CD8-positive, alpha-beta memory T cell (primary cell): ENCODE measurements at places on chromosomes 4 and X. TPM values are rescaled to one million over a fixed set of nuclear protein-coding genes. Genes with fewer than 3 reads are reported as not detected.

The GATA1 gene
- not detected for total RNA-seq

DNA sequence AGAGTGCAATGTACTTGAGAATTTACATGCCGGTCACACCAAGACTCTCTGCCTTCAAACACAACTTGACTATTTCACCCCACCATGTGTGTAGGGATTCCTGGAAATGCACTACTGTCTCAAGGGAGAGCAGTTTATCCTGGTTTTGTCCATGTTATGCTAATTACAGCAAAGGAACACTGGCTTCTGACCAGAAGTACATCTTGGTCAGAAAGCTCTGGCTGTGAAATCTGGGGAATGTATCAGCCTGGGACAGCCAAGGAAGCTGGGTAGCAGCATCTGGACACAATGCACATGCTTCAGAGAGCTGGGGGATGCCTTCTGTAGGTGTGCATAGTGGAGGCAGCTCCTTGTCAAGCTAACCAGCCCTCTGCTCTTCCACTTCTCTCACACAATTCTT is 1432.6 kb upstream of the TENM3 start:
- H3K4me1 ChIP-seq: no peaks in the 10 kb centered on the region
- H3K4me3 ChIP-seq: no peak overlapping the region
- no peak overlapping the region for H3K27ac ChIP-seq
- no peaks in the 10 kb centered on the region for H3K36me3 ChIP-seq
- no peaks in the 10 kb centered on the region for H3K27me3 ChIP-seq
- no peak for DNase-seq

DNA sequence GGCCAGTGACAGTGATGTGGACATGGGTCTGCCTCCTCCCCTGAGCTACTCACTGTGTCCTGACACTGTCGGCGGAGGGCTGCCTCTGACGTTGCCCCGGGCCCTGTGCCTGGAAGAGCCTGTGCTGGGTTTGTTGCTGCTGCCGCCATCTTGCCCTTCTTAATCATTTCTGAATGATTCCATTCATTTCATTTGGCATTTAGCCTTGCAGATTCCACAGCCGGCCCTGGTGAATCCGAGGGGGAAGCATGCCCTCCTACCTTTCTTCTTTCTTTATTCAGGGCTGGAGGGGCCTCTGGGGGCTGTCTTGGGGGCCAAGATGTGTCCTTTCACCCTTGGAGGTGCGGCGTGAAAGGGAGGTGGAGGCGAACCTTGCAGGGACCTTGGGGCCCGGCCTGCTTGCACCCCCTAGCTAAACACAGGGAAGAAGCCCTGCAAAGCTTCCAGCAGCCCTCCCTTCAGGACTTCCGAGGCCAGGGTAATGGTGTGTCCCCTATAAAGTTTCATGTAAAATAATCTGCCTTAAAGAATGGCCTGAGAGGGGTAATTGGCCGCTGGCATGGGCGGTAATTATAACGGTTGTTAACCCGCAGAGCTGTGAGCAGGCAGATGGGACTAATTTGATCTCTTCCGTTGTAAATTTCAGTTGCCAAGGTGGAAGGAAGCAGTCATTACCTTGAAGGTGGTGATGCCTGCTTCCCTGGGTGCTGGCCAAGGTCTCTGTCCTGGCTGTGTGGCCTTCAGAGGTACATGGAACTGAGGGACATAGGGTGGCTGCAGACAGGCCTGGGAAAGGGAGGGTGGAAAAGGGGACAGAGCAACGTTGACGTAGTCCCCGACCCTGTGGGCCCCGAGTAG is 92.3 kb downstream of the PSAPL1 start:
- H3K27ac ChIP-seq: no peak overlapping the region
- DNase-seq: no peak
- no peak overlapping the region for H3K4me3 ChIP-seq
- H3K4me1 ChIP-seq: no peaks in the 10 kb centered on the region
- H3K27me3 ChIP-seq: no peaks in the 10 kb centered on the region

- no peaks in the 10 kb centered on the region for H3K27me3 ChIP-seq
- DNase-seq: peak; percentile 47
- H3K27ac ChIP-seq: peak overlapping the region; percentile 83
- peak overlapping the region; percentile 43 for H3K4me3 ChIP-seq
Measured at GRCh38 chr4:77852892-77853495, 9.6 kb upstream of the MRPL1 start.

DNA sequence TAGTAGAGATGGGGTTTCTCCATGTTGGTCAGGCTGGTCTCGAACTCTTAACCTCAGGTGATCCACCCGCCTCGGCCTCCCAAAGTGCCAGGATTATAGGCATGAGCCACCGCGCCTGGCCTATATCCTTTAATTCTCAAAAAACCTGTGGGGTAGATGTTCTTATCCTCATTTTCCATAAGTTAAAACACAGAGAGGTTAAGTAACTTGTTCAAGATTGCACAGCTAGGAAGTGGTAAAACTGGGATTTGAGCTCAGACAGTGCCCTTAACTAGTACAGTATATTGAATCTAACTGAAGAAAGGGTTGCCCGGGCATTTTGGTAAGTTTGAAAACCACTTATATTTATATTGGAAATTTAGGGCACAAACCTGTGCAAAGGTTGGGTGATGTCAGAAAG is 116.0 kb downstream of the GLUD2 start:
- no peaks in the 10 kb centered on the region for H3K36me3 ChIP-seq
- no peak for DNase-seq
- H3K27me3 ChIP-seq: no peaks in the 10 kb centered on the region
- H3K4me1 ChIP-seq: no peaks in the 10 kb centered on the region

DNA sequence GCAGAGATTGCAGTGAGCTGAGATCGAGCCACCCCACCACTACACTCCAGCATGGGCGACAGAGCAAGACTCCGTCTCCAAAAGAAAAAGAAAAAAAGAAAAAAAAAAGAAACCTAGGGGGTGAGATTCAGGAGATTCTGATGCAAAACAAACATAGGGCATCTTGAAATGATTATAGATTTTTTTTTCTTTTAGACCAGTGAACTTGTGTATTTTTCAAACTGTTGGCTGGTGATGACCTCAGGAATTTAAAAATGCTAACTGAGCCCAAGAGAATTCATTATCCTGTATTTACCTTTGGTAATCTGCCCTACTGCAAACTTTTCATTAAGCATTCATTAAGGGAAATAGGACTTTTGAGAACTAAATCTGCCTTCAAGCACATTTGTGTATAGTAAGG is 20.6 kb downstream of the ATP10D start:
- no peaks in the 10 kb centered on the region for H3K27me3 ChIP-seq
- DNase-seq: no peak
- no peaks in the 10 kb centered on the region for H3K36me3 ChIP-seq
- H3K27ac ChIP-seq: no peak overlapping the region
- H3K4me1 ChIP-seq: peaks cover 6% of the 10 kb centered on the region

The CXXC4 gene
- not detected for total RNA-seq

- H3K27me3 ChIP-seq: no peaks in the 10 kb centered on the region
- H3K36me3 ChIP-seq: no peaks in the 10 kb centered on the region
- peaks cover 7% of the 10 kb centered on the region for H3K4me1 ChIP-seq
- no peak overlapping the region for H3K4me3 ChIP-seq
- no peak for DNase-seq
Measured at GRCh38 chrX:42491137-42491907, 286.6 kb downstream of the PPP1R2C start.

DNA sequence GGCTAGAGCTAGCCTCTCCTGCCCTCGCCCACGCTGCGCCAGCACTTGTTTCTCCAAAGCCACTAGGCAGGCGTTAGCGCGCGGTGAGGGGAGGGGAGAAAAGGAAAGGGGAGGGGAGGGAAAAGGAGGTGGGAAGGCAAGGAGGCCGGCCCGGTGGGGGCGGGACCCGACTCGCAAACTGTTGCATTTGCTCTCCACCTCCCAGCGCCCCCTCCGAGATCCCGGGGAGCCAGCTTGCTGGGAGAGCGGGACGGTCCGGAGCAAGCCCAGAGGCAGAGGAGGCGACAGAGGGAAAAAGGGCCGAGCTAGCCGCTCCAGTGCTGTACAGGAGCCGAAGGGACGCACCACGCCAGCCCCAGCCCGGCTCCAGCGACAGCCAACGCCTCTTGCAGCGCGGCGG is at the start of gene AR:
Gene AR, plus strand, starts transcription at position 204 of the 400 bp plus-strand sequence. CDS start 1,126 bp downstream, outside the sequence.
- H3K4me3 ChIP-seq: no peak within 1 kb of the TSS
- no peaks in the 10 kb centered on the region for H3K27me3 ChIP-seq
- H3K36me3 ChIP-seq: no peaks in the 10 kb centered on the region
- no peaks in the 10 kb centered on the region for H3K4me1 ChIP-seq

DNA sequence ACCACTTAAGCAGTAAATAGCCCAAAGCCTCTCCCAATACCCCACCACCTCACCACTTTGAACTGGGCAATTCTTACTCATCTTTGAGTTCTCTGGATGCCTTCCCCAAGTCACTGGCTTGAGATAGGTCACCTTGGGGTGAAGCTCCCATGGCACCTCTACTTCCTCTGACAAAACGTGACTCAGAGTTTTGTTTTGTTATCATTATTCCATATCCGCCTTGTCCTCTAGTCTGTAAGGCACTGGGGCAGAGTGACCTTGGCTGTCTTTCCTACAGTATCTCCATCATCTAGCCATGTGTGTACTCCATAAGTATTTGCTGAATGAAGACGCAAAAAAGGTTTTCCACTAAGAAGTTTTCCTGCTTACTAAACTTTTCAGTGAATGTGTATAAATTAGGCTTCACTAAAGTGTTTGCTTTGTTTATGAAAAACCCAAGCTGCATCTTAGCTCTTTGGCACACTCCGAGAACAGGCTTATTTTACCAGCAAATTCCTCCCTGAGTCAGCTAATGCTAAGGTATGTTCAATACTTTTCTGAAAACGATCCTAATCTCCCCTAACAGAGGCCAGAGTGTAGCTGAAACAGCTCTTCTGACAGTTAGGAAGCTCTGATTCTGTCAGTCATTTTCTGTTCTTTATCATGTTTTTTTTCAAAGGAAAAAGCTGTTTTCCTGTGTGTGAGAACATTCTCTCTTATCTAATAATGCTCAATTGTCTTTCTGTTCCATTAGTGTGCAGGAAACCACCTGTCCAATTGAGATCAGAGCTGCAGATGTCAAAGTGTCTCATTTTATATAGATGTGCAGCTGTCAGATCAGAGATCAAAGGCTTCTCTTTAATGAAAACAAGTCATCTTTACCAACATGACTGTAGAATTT is 30.2 kb upstream of the TSPAN5 start:
- H3K36me3 ChIP-seq: no peaks in the 10 kb centered on the region
- H3K4me1 ChIP-seq: peaks cover 22% of the 10 kb centered on the region
- H3K27ac ChIP-seq: no peak overlapping the region
- no peak for DNase-seq

DNA sequence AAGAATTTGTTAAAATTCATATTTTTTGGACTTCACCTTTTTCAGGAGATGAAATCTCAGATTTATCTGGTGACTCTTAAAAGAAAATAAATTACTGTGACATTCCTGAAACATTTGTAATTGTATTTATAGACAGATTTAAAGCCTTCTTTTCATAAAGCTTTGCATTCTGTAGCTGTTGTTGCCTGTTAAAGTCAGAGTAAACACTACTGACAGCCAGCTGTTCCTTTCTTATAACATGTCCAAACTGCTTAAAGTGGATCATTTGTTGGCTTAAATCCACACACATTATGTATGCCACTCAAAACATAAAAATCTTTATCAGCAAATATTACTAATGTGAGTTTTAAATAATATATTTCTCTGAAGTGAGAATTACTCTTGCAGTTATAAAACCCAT is 157.5 kb downstream of the TECRL start:
- no peak overlapping the region for H3K4me3 ChIP-seq
- no peaks in the 10 kb centered on the region for H3K36me3 ChIP-seq
- no peaks in the 10 kb centered on the region for H3K4me1 ChIP-seq
- H3K27ac ChIP-seq: no peak overlapping the region
- no peak for DNase-seq

The IL2RG gene
- total RNA-seq: 312 TPM
